ENCODE measurements at places on chromosomes 3 and 15.

- DNase-seq: no peak
Observed at GRCh38 chr3:140166861-140167599, 232.0 kb downstream of the CLSTN2 start.

DNA sequence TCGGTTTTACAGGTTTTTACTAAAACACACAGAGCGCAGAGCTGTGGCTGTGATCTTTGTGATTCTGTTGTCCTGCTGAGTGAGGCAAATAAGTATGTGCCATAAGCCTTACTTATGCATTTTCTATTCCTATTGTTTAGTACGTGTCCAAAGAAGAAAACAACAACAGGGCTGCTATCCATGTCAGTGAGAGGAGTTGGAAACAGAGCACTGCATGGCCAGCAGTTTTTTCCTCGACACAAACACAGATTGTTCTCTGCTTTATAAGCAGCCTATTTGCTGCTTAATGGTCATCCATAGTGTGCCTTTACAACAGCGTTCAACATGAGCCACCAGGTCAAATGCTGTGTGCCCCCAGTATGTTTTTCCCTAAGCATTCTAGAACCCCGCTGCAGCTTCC, 79.8 kb downstream of the SHQ1 start:
- DNase-seq: no peak

DNA sequence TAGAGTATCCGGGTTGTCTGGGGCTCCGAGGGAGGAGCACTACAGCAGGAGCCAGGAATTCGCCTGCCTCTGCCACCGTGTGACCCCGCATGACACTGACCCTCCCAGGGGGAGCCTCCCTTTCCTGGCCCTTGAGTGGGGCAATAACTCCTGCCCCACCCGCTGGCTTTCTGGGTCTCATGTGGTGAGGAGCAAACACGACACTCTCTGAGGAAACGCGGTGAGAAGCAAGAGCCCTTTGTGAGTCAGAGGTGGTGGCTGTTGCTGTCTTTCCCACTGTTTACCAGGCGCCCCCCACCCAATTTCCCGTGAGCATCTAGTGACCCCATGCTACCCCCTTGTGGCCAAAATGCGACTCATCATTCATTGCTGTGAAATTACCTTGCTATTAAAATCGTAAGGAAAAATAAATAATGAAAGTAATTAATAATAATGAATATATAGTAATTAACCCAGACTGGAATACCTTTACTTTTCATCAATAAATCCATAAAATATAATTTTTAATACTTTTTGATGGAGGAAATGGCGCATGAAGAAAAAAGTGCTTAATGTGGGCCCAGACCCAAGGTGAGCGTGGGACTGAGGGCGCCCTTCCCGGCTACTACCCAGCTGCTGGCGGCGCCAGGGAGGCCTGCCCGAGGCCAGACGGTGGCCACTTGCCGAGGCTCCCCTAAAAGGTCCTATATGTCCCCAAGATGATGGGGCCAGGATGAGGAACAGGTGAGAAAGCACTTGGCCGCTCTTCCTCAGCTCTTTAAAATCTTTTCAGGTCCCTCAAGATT, 29.3 kb downstream of the CCNL1 start:
- peak; percentile 29 for DNase-seq

DNA sequence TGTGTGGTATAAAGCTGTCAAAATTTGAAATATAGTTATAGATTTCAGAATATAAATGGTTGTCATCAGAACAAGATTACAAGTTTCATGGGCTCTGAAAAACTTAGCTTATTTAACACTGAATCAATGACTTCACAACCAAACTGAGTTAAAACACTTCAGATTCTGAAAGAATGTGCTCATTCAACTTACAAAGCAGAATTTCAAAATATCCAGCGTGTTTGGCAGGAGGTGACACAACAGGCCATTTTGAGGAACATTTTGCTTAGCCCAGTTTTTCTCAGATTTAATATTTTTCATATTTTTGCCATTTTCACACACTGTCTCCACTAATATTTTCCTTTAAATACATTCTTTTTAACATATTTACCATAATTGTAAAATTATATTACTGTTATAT, 781.1 kb downstream of the TUSC7 start:
- DNase-seq: no peak

DNA sequence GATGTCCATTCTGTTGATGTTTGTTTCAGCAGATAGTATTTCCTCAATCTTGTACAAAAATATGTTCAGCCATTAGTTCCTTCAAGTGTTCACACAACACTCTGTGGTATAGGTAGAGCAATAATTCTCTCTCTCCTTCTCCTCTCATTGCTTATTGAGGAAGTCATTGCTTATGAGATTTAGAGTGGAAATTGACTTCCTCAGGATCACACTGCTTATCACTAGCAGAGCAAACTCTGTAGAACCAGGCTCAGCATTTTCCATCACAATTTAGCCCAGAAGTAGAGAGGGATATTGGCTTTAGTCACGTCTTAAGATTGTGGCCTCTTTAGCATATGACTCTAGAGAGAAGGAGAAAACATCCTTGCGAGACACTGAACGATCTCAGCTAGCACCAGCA, 31.2 kb downstream of the RAB11A start:
- DNase-seq: no peak

All from stimulated activated CD8-positive, alpha-beta memory T cell treated with anti-CD3 and anti-CD28 coated beads, Interleukin-7, amount 100 ng/mL, for 1 hour (primary cell).